ENCODE measurements at places on chromosomes 6 and 20.

- no peak for DNase-seq
Observed at GRCh38 chr6:30060606-30061091, 416 bp upstream of the POLR1H start.

DNA sequence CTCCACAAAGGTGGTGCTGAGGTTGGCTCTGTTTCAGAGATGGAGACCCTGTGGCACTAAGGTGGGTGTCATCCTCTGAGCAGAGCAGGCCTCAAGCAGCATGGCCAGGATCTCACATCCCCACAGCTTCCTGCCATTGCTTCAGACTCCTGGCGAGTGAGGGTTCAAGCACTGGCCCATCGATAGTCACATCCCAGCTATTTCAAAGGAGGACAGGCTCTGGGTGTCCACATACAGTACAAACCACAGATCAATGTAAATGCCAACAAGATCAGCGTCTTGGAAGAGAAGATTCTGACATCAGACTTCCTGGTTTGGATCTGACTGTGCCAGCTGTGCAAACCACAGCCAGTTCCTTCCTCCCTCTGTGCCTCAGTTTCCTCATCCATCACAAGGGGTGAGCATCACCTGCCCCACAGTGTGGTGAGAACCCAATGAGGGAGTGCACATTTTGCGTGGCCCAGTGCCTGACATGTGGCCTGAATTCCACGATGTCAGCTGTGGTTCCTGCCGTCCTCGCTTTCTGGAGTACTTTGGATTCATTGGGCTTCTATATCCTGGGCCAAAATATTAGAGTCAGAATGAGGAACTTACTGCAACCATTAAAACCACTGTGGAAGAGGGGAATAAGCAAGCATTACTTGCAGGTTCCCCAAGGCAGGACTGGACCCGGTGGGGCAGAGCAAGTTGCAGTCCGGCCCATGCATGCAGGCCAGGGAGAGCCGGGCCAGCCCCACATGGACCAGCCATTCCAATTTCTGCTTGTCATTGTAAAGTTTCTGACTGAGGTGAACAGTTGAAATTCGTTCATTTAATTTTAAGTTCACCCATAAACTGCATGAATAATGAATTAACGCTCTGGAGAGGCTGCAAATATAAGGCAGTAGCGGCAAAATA is 236.0 kb downstream of the TTLL2 start:
- DNase-seq: no peak

DNA sequence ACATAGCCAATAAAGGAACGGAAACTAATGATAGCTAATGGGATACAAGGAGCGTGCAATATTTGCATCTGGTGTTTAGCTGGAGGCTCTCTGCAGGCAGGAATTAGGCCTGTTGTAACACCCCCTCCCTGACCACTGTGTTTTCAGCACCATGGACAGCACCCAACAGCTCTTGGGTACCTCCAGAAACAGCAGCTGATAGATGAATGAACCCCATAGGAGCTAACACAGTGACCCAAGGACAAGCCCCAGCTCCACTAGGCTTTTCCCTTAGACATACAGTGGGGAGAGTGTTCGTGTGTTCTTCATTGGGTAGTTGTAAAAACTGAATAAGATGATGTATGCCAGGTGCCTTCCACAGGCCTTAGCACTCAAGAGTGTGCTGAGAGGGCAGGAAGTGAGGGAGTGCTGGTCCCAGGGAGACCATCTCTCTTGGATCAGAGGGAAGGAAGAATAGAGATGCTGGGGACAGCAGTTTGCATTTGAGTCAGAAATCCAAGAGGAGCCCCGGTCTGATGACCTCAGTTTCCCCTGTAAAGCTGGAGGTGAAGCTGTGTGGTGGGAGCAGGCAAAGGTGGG is 161.3 kb downstream of the PHACTR3 start:
- DNase-seq: no peak

DNA sequence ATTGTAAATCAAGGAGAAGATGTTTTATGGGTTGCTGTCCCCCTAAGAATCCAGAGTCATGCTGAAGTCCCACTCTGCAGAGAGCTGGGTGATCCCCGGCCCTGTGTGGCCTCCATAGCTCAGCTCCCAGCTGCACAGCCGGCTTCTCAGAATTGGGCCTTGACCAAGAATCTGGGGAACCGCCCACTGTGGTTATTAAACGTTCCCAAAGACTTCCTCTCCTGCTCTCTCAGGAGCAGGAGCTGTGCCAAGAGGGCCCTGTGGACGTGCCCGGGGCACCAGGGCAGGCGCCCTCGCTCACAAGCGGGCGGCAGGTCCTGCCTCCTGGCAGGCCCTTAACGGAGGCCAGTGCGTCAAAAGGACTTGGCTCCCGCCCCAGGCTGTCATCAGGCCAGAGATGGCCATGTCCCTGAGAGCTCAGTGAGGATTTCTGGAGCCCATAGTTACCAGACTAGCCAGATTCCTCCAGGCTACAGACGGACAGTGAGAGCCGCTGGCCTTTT is 30.4 kb downstream of the ZC3H12D start:
- DNase-seq: no peak

GRCh38 chr20:24634855-24635254 is 165.4 kb downstream of the SYNDIG1 start:
- peak; percentile 65 for DNase-seq

- DNase-seq: no peak
Observed at GRCh38 chr20:3068986-3069900, 2.2 kb upstream of the OXT start.

GRCh38 chr20:44736170-44737021 is 9.3 kb upstream of the KCNK15 start:
- no peak for DNase-seq

GRCh38 chr6:119067091-119067490 is 11.4 kb downstream of the FAM184A start:
- DNase-seq: no peak

GRCh38 chr20:16020971-16021370 is 552.3 kb downstream of the KIF16B start:
- DNase-seq: peak; percentile 48

DNA sequence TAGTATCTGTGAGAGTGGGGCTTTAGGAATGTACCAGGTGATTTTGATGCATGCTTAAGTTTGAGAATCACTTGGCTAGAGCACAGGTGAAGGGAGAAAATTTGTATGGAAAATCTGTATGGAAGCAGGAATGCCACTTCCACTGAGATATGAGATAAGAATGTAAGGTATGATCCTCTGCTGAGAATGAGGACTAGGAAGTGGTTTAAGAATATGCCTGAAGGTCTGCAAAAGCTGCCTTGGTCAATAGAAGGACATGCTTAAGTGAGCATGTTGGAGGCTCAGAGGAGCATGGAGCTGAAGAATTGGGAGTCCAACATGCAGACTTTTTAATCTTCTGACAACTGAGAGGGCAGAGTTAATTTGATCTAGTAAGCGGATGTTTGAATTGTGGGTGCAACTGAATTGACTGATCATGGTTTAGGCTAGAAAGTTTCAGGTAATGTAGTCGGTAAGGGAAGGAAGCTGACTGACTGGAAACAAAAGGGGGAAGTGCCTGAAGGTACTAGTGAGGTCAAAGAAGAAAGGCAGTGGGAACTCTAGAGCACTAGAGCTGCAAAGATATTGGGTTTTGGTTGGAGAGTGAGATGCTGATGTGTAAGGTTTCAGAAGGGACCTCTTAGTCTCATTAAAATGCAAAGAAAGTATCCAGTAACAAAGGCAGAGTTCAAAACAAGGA is 28.6 kb upstream of the NOTCH4 start:
- DNase-seq: no peak

- DNase-seq: no peak
Observed at GRCh38 chr20:32366380-32366779, 8.2 kb downstream of the ASXL1 start.

- peak; percentile 82 for DNase-seq
Observed at GRCh38 chr6:145015739-145016558, 719.4 kb downstream of the EPM2A start.

Measured in non-pigmented ciliary epithelial cell (primary cell).